Activated CD8-positive, alpha-beta memory T cell treated with anti-CD3 and anti-CD28 coated beads, Interleukin-2, amount 50 U/mL, for 4 hours (primary cell): ENCODE measurements at places on chromosomes 4 and X.
A peak's percentile ranks its signal among the peaks of the same experiment; 100 is the strongest.

DNA sequence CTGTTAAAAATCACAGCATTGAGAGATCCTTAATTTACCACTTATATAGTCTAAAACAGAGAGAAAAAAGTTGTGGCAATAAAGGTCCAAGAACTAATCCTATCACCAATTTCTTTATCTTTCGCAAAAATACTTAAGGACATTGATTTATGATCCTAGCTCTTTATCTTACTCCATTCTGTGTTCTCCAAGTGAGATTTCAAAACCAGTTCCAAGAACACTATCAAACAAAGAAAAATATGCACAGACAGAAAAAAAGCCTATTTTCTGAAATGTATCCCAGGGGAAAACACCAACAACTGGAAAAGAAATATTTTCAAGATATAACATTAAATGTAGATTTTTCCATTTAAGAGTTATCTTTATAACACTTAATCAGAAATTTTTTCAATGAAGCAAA, 172.8 kb downstream of the APBB2 start:
- DNase-seq, result no peak

DNA sequence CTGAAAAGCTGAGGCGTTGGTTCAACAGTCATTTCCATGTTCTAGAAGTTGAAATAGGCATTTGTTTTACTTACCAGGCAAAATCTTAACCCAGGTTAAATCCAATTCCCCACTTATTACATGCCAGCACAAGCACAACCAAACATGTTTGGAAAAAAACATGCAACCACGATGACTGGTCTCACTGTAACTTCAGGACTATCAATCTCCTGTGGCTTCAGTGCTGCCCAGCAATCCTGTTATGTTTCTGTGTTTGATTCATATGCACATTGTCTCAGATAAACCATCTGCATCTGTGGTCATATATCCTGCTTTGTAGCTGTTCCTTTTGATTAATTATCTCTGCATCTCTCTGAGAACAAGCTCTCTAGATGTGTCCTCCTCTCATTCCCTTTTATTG, 28.3 kb downstream of the PRDM8 start:
- DNase-seq, result no peak

DNA sequence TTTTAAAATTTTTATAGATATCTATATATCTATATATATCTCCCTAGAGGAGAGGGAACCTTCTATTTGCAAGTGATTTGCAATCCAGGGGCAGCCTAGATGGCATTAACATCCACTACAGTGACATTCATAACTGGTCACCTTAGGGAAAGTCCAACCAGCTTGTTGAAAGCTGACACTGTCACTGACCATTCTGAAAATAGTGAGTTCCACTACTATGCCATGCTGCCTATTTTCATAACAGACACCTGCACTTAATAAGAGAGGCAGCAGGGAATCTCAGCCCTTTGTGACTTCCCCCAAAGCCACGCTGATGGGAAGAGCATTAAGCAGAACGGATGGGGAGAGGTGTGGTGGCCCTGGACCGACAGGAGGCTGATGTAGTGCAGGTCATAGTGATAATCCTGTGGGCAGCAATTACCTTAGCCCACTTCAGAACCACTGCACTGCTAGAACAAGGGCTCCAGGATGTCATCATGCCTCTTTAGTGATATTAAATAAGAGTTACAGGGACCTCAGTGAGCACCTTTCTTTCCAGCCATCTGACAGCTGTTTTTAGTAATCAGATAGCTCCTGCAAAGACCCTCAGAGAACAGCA, 51.3 kb downstream of the GPRIN3 start:
- no peak for DNase-seq

DNA sequence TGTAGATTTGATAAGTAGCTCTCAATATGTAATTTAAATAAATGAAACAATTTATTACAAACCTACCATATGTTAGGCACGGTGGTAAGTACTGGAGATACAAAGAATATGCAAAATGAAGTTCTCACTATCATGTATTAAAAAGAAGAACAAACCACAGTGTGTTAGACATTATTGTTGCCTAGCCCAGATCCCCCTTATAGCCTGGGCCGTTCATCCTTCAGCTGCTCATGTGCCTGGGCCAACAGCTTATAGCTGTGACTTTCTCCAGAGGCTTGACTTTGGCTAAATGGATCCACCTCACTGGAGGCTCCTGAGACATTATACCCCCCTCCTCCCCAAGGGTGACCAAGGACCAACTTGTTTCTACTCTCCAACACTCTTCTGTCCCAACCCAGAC, 29.8 kb upstream of the CCNG2 start:
- DNase-seq, result no peak

DNA sequence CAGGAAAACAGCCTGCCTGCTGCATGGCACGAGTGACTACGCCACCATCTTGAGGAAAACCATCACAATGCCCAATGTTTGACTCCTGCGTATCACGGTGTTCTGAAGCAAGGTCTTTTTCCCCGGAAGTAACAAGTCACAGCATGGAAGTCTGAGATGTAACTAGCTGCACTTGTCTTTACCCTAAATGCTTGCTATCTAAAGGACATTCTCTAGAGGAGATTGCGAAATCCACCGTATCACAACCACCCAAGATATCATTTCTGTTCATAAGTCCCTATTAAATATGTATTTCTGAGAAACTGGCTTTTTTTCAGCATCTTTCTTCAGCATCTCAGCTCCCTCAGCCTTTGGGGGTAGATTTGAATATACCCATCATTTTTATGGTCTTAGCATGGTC, 1565.1 kb downstream of the ARAP2 start:
- no peak for DNase-seq

DNA sequence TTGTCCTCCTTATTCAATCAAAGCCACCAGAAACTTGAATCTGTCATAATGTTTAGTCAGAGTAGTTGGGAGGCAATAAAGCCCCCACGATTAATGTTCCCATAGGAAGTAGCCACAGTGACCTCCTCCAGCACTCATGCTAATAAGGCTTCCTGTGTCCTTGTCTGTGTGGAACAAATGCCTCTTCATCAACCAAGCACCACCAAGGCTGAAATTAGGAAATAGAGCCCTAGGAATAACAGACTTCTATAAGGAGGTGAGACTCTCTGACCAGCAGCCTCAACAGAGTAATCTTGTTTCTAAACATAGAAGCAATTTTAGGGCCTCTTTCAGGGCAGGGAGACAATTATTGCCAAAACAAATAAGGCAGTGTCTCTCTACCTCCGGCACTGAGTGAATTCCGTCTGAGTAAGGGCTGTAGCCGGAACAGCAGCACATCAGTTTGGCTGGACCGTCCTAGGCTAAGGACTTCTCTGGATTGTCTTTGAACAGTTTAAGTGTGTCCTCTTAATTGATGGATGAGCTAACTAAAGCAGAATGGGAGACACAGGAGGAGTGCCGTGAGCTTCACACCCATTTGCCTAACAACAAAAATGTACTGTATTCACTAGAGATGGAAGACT, 329.2 kb upstream of the HAND2 start:
- no peak for DNase-seq

DNA sequence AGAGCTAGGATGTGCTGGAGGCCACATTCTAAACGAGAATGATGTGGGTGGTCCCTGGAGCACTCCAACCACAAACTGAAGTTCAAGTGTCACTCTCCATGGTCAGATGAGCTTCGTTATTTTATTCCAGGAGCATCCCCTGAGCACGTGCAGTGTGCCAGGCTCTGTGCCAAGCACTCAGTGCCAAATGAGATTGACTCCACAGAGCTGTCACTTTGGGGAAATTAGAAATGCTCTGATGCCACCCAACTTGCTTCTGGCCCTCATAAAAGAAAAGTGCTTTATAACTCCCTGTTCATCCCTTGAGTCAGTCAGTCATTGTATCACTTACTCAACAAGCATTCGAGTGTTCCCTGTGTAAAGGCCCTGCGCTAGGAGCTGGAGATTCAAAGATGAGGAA, 91.2 kb downstream of the RTL5 start:
- DNase-seq, result no peak

- no peak for DNase-seq
Measured at GRCh38 chr4:74367656-74368290, 2.8 kb downstream of the EREG start.

- no peak for DNase-seq
Measured at GRCh38 chrX:139554991-139555675, 24.6 kb downstream of the F9 start.

GRCh38 chr4:73006286-73006990, 63.1 kb downstream of the COX18 start:
- DNase-seq, result no peak

DNA sequence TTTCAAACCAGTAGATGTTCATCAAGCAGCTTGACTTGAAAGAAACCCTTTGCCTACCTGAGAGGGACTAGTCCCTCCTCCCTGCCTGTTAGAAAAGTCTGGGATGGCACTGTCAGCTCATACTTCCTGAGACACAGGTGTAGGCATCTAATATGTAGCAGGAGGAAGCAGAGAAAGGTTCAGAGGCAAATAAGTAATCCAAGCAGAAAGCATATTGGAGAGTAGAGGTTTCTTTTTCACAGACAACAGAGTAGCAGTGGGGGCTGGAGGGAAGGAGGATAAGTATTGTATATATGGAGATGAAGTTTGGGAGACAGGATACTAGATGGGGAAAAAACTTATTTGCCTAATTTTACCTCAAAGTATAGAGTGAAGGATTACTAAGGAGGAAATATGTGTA, 81.5 kb downstream of the FNIP2 start:
- DNase-seq, result no peak

- DNase-seq, result no peak
Measured at GRCh38 chr4:113122066-113122465, 72.6 kb downstream of the ANK2 start.

- DNase-seq, result no peak
Measured at GRCh38 chr4:98672583-98673287, 14.3 kb upstream of the TSPAN5 start.

- no peak for DNase-seq
Measured at GRCh38 chr4:1813915-1814314, 20.8 kb downstream of the FGFR3 start.

GRCh38 chrX:72271812-72272211, 5.2 kb downstream of the RPS4X start:
- no peak for DNase-seq

GRCh38 chrX:28719620-28720019, 132.4 kb downstream of the IL1RAPL1 start:
- no peak for DNase-seq

GRCh38 chr4:88063634-88064296, 56.3 kb downstream of the PKD2 start:
- DNase-seq, result no peak

GRCh38 chr4:113593400-113594230, 167.9 kb downstream of the CAMK2D start:
- no peak for DNase-seq

- DNase-seq, result no peak
Measured at GRCh38 chr4:45453258-45453853, 670.5 kb downstream of the GABRG1 start.

- DNase-seq, result no peak
Measured at GRCh38 chr4:138405466-138405891, 163.3 kb upstream of the SLC7A11 start.

GRCh38 chrX:48090123-48090522, 18.7 kb upstream of the ZNF630 start:
- no peak for DNase-seq

DNA sequence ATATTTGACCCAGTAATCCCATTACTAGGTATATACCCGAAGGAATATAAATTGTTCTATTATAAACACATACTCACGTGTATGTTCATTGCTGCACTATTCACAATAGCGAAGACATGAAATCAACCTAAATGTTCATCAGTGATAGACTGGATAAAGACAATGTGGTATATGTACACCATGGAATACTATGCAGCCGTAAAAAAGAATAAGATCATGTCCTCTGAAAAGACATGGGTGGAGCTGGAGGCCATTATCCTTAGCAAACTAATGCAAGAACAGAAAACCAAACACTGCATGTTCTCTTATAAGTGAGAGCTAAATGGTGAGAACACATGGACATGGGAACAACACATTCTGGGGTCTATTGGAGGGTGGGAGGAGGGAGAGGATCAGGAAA, 36.5 kb downstream of the NUDT9 start:
- DNase-seq, result no peak

- DNase-seq, result no peak
Measured at GRCh38 chr4:77566148-77566547, 39.5 kb upstream of the CXCL13 start.

- DNase-seq, result no peak
Measured at GRCh38 chr4:95355021-95355420, 193.8 kb downstream of the UNC5C start.

- DNase-seq, result no peak
Measured at GRCh38 chr4:4289055-4289454, 899 bp downstream of the LYAR start.

DNA sequence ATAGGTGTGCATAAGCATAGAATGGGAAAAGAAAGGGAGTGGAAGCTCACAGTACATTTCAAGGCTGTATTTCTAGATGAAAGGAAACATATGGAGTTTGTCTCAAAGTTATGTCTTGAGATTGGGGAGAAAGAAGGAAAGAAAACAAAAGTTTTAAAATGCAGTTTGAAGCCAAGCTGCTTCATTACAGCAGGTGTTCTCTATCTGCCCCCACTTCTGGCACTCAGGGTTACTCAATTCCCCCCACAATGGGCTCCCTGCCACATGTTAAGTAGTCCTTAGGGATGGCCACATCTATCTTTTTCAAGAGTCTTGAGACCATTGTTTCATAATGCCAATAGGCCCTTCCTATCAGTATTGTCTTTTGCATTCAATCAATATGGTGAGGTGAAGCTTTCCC, 367.4 kb upstream of the ANXA10 start:
- no peak for DNase-seq

GRCh38 chr4:74671080-74671698, 123.1 kb downstream of the BTC start:
- peak; percentile 23 for DNase-seq

GRCh38 chr4:149713031-149713430, 102.6 kb downstream of the IQCM start:
- DNase-seq, result no peak

- DNase-seq, result no peak
Measured at GRCh38 chr4:48930654-48931053, 24.1 kb upstream of the OCIAD2 start.

DNA sequence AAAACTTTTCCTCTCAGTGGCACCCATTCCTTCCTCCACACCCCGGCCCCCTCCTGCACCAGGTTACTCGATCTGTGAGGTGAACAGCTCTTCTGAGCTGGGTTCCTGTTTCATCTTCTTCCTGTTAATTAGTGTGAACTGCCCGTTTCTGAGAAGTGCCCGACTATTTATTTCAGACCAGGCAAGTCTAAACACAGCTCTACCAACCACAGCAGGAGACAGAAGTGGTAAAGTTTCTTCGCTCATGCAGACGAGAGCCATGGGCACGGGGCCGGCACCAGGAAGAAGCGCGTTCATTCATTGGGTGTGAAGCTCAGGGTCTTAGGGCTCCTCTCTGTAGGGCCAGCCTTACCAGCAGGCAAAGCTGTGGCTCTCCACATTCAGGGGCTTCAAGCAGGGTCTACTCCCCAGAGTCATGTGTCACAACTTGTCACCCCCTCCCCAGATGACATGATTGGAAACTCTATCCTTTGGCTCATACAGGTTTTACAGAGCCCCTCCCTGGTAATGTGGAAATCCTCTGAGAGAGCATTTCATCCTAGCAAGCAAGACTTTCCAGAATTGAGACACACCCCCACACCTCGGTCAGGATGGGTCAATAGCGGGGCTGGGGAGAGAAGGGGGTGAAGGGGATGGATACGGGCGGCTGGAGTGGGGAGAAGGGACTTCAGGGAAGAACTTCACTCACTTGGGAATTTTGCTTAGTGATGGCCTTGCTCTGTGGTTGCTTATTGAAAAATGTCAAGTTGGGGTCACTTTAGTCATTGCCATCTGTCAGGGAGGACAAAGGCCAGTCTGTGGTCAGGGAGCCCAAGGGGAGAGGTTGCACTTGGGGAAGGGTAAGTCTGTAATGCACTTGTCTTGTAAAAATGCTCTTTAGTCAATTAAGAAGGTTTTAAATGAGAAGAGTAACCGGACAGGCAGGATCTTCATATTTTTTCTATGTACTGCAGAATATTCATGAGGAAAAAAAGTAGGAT, 121.6 kb upstream of the TRIM2 start:
- no peak for DNase-seq
